ENCODE measurements at places on chromosomes 4 and X.

DNA sequence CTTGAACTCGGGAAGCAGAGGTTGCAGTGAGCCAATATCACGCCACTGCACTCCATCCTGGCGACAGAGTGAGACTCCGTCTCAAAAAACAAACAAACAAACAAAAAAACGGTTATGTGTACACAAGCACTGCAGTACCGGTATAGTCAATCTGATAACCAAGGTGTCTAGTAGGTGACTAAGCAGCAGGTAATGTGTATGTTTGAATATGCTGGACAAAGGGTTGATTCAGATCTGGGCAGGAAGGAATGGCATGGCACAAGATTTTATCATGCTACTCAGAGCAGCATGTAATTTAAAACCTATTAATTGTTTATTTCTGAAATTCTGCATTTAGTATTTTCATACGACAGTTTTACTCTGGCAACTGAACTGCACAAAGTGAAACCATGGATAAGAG is 41.7 kb downstream of the MAGEC1 start:
- DNase-seq, result no peak

- no peak for DNase-seq
These were observed 3.3 kb downstream of the TMEM185A start for GRCh38 chrX:149628280-149628679.

DNA sequence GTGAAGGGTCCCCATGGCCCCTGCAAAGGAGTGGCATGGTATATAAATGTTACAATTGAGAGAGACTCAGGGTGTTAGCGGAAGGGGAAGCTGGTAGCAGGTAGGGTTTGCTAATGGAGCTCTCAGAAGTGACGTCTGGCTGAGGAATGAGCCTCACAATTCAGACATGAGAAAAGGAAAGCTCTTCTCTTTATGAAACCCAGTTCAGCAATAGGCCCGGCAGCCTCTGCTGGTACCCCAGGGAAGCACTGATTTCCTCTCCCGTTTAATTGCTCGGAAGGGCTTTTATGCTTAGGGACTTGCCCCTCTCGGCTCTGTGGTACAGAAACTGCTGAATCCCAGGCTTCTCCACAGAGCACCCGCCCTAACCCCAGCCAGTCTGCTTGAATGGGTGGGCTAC is 19.4 kb upstream of the AFAP1 start:
- no peak for DNase-seq

DNA sequence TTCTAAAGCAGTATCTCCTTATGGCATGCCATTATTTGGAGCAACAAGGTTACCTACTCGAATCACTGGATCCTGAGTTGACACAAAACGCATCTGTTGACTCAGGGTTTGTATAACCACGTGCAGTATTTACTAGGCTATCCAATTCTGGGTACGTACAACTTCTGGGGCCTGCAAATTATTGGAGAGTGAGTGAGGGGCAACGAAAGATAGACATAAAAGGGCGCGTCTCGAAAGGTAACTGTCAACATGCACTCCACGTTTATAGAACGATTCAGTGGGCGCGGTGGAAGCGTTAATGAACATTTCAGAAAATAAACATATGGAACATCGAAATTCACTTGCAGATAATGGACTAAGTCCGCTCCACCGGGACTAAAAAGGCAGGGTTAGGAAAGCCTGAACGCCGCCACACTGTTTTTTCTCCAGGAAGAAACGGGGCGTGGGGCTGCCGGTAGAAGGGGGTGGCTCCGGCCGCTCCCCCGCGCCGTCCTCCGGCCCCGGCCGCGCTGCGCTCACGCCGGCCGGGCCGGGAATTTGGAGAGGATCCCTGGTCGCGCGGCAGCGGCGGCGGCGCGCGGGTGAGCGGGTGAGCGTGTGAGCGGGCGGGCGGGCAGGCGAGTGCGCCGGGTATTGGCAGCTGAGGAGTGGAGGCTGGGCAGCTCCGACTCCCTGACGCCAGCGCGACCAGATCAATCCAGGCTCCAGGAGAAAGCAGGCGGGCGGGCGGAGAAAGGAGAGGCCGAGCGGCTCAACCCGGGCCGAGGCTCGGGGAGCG is at the start of gene SMAD1:
TSS of gene SMAD1 (plus strand) at position 690 of the 778 bp plus-strand sequence. CDS start 32,761 bp downstream, outside the sequence.
- DNase-seq, result no peak

- DNase-seq, result no peak
These were observed 31.3 kb upstream of the CYP2U1 start for GRCh38 chr4:107900067-107900466.

- no peak for DNase-seq
These were observed 93.0 kb upstream of the PLS3 start for GRCh38 chrX:115467961-115468360.

DNA sequence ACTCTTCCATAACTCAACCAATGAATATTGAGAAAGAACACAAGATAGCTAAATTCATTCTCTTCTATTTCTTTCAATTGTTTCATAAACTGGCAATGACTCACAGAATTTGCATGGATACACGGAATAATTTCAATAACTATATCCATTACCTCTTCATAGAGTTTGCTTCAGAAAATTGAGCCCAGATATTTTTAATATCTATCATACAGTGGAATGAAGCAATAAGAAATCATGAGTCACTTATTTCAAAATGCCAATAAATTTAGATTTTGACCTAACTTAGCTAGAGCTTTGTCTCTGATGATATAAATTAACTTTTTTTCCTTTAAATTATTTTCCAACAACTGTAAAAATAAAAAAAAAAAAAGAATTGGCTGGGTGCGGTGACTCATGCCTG is 22.2 kb upstream of the MANBA start:
- no peak for DNase-seq

GRCh38 chr4:139011225-139011950 is 4.2 kb upstream of the NOCT start:
- DNase-seq, result no peak

DNA sequence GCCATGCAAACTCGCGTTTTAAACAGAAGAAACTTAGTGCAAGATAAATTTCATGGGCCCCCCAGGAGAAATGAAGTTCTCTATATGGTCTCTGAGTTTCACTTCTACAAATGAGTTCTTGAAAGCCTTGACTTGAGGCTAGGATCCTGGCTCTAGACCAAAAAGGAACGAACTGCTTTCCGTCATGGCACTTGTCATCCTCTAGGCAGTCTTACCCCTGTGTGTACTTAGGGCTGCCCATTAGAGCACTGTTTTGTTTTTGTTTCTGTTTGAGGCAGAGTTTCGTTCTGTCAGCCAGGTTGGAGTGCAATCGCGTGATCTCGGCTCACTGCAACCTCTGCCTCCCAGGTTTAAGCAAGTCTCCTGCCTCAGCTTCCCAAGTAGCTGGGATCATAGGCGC is 29.0 kb downstream of the RNF4 start:
- no peak for DNase-seq

DNA sequence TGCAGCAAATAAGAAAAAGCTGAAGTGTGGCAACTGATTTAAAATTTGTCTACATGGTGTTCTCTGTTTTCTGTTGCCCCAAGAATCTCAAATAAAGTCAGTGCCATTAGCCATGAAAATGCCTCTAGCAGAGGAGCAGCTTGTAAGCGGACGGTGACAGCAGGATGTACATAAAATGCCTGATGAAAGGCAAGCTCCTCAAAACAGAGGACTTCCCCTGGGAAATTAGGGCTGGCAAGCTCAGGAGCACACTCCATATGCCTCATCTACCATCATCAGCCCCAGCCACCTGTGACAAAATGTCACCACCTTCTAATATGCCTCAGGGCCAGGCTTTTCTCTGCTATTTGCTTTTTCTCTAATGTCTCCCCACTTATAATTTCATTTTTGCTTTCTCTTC is 54.5 kb downstream of the ASB9 start:
- DNase-seq, result no peak

DNA sequence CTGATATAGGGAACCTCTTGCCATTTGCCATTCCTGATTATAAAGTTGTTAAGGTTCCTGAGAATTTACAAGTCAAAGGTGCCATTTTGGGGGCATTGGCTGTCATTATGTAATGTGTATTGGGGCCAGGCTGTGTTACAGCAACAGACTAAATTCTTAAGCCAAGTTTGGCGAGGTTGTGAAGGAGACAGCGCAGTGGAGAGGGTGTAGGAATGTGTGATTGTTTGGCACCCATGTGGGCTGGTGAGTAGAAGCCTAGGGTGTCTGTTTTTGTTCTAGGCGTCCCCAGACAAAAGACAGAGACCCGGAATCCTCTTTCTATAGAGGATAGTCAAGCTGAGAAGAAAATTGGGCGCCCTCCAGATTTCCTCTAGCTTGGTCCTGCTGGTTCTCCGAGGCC is 2535.3 kb downstream of the PCDH7 start:
- DNase-seq, result no peak

DNA sequence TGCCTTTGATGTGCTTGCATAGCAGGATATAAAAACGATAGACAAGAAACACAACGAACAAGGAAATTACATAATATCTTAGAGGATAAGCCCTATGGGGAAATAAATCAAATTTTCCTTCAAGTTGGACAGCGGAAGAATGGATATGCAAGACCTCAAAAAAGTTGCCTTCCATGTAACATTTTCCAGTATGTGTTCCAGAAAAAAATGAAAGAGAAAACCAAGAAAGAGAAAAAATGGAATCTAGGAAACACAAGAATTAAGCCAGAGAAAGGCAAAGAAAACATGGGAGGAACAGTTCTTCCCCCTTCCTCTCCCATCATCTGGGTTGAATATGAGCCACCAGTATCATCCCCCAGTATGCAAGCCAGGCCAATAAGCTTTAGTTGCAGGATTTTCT is 34.6 kb upstream of the MID1 start:
- no peak for DNase-seq
